ENCODE measurements at places on chromosomes 5 and 9.
A peak's percentile ranks its signal among the peaks of the same experiment; 100 is the strongest.

DNA sequence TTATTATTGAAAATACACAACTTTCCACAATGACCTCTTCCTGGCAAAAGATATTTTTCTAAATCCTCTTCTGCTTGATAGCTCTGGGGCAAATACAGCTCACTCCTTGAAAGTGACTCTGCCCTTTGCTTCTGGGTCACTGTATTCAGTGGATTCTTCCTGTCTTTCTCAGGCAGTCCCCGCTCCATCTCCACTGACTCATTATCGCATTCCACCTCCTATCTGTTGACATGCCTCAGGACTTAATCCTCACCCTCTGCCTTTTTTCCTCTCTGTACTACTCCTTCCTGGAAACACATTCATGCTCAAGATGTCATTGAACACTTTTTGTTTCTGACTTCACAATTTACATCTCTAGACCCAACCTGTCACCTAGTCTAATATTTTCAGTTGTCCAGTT lies 8.4 kb upstream of the RGS7BP start:
- no peak for DNase-seq

GRCh38 chr5:156367597-156367996 lies 40.6 kb downstream of the SGCD start:
- DNase-seq: no peak

GRCh38 chr5:6527749-6528455 lies 79.2 kb downstream of the UBE2QL1 start:
- no peak for DNase-seq

- no peak for DNase-seq
Measured at GRCh38 chr5:64161420-64161819, 4.2 kb upstream of the RNF180 start.

GRCh38 chr5:9977070-9977469 lies 272.6 kb downstream of the ATPSCKMT start:
- no peak for DNase-seq

- no peak for DNase-seq
Measured at GRCh38 chr9:130971294-130971849, 32.3 kb upstream of the FIBCD1 start.

DNA sequence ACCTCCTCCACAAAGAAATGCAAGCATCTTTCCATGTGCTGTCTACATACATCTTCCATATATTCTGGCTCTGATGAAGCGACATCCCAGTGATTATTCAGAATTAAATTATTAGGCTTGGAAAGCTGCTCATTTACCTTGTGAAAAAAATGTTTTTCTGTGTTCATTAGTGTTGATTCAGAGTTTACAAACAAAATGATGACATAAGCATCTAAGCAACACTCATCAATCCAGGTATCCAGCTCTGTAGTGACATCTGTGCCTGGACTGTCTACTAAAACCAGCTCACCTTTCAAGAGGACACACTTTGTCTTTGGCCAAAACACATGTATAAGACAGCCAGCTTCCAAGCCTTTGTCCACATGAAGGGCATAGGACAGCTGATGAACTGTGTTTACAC lies 51.1 kb upstream of the SPATA31C2 start:
- no peak for DNase-seq

DNA sequence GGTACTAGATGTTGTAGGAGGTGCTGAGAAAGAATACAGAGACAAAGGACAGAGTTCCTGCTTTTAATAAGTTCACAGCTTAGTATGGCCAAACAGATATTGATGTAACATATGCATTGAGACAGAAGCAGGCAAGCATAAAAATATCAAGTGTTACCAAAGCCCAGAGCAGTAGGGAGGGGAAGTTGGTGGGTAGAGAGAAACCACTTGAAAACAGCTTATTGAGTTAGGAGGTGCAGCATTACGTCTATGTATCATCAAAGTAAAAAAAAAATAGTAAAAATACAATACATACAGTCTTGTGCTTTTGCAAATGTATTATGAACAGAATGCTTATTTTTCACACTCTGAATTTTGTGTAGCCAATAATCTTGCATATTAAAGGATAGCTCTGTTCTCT lies 441.8 kb upstream of the SGCD start:
- DNase-seq: no peak

- no peak for DNase-seq
Measured at GRCh38 chr9:86828631-86829030, 118.7 kb downstream of the GAS1 start.

DNA sequence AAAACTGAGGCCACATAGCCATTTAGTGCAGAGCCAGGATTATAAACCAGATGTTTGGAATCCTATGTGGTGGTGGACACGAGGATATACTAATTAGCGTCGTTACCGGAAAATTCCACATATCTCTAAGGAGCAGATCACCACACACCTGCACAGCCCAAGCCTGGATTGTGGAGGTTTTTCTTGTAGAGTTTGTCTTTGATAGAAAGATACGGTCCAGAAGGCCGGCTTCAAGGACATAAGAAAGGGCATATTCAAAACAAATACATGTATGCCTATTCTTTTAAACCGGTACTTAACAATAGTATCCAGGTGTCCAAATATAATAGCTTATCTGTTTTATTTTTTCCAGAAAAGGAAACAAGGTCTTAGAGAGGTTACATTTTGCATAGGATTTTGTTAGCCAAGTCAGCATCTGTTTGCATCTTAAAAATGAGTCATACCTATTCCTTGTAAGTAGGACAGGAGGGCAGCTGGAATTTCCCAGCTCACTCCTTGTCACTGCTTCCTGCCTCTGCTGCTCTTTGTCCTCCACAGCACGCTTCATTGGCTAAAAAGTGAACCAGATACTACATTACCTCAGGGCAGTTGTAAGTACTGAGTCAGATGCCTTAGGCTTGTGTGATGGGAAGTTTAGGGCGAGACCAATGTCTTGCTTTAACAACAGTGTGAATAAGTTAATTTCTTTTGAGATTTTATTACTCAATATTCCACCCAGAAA lies 3.6 kb downstream of the TMC1 start:
- no peak for DNase-seq

GRCh38 chr9:93059011-93059714 lies 662 bp downstream of the SUSD3 start:
- DNase-seq: no peak

GRCh38 chr5:32713770-32714381 lies 2.8 kb downstream of the NPR3 start:
- DNase-seq: no peak

GRCh38 chr9:134551644-134552348 lies 89.8 kb upstream of the COL5A1 start:
- DNase-seq: no peak

DNA sequence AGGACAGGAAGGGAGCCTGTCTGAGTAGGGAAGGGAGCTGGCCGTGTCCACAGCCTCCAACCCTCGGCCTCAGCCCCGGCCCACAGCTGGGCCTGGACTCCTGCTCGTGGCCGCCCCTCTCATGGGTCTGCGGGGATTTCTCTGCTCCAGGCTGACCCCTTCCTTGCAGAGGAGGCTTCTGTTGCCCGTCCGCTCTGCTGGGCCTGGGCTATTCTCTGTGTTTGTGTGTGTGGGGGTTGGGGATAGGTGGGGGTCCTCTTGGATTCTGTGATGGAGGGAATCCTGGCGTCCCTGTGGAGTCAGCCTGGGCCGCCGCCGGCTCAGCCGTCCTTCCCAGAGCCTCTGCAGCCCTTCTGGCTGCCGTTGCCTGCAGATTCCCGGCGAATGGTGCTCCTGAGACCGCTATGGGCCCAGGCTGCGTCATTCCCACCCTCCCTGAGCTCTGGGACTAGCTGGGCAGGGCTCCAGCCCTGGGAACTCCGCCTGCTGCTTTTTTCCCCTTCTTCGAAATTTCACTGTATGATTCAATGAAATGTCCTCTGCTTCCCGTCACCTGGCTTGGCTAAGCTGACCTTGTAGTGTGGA lies 64.2 kb downstream of the FGF18 start:
- no peak for DNase-seq

DNA sequence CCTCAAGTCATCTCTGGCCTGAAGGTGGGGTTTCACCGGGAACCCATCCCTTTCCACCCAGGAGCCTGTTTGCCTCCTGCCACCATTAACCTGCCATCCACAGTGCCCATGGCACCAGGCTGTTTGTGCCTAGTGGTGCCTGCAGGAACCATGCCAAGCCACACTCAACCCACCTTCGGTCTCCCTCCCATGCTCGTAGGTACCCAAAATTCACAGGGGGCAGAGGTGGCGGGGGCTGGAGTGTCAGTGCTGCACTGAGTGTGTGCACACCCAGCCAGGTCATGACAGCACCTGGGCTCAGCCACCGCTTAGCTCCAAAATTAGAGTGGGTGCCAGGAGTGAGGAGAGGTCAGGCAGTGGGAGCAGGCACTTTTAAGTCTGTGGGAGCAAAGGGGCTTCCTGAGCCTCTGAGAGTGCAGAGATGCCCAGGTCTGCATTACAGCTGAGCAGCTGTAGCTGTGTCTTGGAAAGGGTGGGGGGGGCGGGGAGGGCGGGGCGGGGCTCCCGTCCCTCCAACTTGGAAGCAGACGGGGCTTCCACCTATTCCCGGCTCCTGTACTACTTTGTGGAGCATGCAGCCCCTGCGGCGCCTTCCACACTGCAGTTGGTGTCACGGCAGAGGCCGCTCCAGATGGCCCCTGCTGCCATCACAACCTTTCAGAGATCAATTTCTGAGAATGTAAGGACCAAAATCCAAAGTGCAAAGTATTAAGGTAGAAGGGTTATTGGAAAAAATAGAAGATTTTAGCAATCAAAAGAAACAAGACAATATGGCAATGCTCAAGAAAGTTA lies 2396.8 kb upstream of the C9orf72 start:
- DNase-seq: no peak

GRCh38 chr9:136995772-136996311 lies 526 bp downstream of the CLIC3 start:
- DNase-seq: peak; percentile 58

DNA sequence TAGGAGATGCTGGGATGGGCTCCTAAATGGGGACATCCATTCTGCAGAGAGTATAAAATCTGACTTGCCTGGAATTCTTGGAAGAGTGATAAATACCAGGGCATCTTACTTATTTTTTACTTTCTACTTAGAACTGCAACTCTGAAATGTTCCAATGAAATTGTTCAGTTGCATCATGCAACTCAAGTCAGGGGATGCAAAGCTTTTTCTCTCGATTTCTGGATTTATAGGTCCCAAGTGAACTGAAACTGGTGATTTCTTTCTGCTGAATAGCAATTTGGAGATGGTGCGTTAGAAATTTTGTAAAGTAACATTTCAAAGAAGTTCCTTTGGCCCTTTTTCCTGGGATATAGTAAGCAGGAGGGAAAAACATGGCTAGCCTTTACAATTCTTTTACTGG lies 238.4 kb upstream of the CD180 start:
- no peak for DNase-seq

- peak; percentile 1 for DNase-seq
Measured at GRCh38 chr5:104412649-104413240, 850.2 kb upstream of the NUDT12 start.

DNA sequence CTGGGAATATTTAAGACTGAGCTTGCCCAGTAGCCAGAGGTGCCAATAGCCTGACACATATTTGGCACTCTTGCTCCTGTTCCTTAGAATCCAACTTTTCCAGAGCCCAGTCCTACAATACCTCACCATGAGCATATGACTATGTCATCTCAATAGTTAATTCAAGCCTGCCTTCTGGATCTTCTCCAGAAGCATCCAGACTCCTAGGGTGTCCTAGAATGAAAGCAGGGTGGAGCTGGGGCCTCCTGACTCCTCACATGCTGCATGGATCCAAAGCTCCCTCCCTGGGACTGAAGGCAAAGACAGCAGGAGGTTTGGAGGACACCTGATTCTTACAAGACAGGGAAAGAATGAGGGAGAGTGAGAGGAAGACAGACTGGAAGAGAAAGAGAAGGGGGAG lies 37.9 kb downstream of the SH3TC2 start:
- DNase-seq: no peak

DNA sequence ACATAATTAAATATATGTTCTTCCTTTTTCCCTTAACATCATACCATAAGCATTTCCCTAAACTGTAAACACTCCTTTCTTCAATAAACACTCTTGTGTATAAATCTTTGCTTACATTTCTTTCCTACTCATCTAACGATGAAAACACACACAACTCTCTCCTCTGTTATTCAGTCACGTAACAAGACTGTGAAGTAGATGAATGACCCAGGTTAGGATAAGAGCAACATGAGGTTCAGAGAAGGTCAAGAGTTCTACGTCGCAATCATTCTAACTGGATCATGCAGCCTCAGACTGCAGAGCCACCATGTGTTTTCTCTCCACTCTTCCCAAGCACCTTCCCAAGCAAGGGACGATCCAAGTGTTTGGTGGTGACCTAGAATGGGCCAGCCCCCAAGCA lies 70.5 kb upstream of the SPTLC1 start:
- no peak for DNase-seq

GRCh38 chr5:99926463-99926862 lies 608.7 kb upstream of the FAM174A start:
- DNase-seq: no peak

GRCh38 chr9:128484686-128485413 lies 19.7 kb upstream of the GLE1 start:
- no peak for DNase-seq

- DNase-seq: no peak
Measured at GRCh38 chr9:94912700-94913249, 186.3 kb downstream of the AOPEP start.

DNA sequence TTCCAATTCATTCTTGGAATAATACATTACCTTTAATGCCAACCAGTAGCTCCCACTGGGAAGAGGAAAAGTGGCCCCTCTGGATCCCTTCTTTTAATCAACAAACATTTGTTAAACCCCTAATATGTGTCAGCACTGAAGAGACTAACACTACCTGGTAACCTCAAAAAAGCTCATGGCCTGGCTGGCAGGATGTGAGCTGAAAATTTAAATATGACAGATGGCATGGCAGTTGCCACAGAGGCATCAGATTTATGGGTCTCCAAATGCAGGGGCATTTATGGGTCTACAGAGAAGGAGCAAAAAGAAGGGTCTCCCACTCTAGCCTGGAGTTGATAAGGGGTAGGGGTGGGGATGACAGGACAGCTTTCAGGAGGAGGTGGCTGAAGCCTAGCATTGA lies 12.5 kb downstream of the DNAH5 start:
- DNase-seq: no peak

DNA sequence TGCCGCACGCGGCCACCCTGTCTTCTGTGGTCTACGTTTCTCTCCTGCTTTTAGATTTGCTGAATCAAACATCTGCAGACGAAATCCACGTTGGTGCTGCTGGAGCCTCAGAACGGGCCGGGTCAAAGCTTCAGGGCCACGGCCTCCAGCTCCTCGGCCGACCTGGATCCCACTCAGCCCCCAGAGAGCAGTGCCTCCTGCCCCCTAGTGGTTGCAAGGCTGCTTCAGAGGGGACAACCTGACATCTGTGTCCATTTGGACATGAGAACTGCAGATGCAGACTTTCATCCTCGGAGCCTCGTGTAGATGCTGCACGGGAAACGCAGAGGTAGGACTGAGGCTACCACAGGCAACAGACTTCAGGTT lies 23.0 kb upstream of the SLC6A3 start:
- no peak for DNase-seq

- DNase-seq: no peak
Measured at GRCh38 chr5:177494346-177495195, 2.8 kb downstream of the PDLIM7 start.

GRCh38 chr5:135103575-135103853 lies 69.5 kb upstream of the PITX1 start:
- DNase-seq: no peak

DNA sequence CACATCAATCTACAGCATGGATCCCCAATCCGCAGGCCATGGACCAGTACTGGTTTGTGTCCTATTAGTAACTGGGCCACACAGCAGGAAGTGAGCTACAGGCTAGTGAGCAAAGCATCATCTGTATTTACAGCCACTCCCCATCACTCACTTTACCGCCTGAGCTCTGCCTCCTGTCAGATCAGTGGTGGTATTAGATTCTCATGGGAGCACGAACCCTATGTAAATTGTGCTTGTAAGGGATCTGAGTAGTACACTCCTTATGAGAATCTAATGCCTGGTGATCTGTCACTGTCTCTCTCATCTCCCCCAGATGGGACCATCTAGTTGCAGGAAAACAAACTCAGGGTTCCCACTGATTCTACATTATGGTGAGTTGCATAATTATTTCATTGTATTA lies 212.7 kb upstream of the FAM174A start:
- no peak for DNase-seq
